ENCODE measurements at places on chromosomes 3 and 15. TPM values are rescaled to one million over a fixed set of nuclear protein-coding genes. Genes with fewer than 3 reads are reported as not detected.

DNA sequence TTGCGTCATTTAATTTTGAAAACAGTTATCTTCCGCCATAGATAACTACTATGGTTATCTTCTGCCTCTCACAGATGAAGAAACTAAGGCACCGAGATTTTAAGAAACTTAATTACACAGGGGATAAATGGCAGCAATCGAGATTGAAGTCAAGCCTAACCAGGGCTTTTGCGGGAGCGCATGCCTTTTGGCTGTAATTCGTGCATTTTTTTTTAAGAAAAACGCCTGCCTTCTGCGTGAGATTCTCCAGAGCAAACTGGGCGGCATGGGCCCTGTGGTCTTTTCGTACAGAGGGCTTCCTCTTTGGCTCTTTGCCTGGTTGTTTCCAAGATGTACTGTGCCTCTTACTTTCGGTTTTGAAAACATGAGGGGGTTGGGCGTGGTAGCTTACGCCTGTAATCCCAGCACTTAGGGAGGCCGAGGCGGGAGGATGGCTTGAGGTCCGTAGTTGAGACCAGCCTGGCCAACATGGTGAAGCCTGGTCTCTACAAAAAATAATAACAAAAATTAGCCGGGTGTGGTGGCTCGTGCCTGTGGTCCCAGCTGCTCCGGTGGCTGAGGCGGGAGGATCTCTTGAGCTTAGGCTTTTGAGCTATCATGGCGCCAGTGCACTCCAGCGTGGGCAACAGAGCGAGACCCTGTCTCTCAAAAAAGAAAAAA lies 1.2 kb downstream of the B2M start:
- peak; percentile 85 for DNase-seq

DNA sequence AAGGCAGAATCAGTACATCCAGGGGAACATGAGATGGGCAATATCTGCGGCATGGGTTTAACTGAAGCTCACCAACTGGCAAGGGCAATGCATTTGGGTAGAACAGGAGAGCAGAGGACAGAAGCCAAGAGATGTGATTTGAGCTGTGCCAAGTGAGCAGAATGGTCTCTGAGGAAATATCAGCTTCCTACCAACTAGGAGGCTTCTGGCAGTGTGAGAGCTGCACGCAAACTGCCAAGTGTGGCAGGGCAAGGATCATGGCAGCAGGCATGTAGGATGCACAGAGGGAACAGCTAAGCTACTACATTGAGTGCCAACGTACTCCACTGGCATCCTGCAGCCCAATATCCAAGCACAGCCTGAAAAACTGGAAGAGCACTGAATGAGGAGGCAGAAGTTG lies 1036.5 kb downstream of the TUSC7 start:
- no peak for DNase-seq

- no peak for DNase-seq
Measured at GRCh38 chr3:146953511-146953981, 348.4 kb upstream of the PLSCR5 start.

- DNase-seq, result no peak
Measured at GRCh38 chr15:92277776-92278175, 115.9 kb upstream of the ST8SIA2 start.

- no peak for DNase-seq
Measured at GRCh38 chr3:152364237-152364636, 95.5 kb downstream of the MBNL1 start.

DNA sequence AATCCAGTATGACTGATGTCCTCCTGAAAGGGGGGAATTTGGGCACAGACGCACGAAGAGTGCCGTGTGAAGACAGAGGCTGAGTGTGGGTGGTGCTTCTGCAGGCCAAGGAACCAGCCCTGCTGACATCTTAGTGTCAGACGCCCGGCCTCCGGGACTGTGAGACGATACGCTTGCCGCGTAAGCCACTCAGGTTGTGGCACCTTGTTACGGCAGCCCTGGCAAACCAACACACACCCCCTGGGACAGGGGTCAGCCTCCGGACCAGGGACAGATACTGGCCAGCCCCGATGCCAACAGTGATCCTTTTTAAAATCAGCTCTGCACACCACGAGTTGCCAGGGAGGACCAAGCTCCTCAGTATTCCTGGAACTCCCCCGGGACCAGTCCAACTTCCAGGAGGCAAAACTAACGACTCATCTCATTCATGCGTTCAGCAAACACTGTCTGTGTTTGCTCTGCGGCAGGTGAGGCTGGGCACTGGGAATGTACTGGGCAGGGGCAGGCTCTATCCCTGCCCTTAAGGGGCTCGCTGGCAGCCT lies 21.2 kb upstream of the PIGZ start:
- no peak for DNase-seq

GRCh38 chr15:97678656-97679055 lies 281.8 kb upstream of the ARRDC4 start:
- no peak for DNase-seq

DNA sequence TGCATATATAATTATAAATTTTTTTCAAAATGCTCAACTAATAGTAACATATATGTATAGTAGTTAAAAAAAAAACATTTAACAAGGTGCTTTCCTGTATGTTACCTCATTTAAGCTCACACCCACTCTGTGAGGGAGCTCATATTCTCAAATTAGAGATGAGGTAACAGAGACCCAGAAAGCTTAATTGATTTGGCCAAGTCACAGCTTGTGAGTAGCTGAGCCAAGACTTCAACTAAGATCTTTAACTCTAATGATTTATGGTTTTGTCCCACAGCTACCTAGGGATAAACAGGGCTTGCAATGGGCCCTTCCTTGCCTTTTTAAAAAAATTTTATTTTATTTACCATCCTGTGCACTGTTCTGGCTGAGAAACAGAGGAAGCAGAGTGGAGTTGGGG lies 230.0 kb upstream of the GOLIM4 start:
- DNase-seq, result no peak

- DNase-seq, result no peak
Measured at GRCh38 chr3:30836141-30836540, 58.3 kb downstream of the GADL1 start.

GRCh38 chr15:42070976-42071350 lies 23.4 kb downstream of the PLA2G4D start:
- peak; percentile 34 for DNase-seq

GRCh38 chr3:11810276-11810675 lies 36.4 kb downstream of the TAMM41 start:
- no peak for DNase-seq

- DNase-seq, result no peak
Measured at GRCh38 chr3:104245261-104245660, 1121.4 kb upstream of the ALCAM start.

- peak; percentile 69 for DNase-seq
Measured at GRCh38 chr3:13012221-13012691, 61.0 kb downstream of the IQSEC1 start.

The PIF1 gene
- 0.99 TPM for total RNA-seq

The SPATA12 gene
- not detected for total RNA-seq

The SLC28A1 gene
- not detected for total RNA-seq

Data from ureter (tissue), 1 donor.